ENCODE measurements at places on chromosomes 7 and 10.

DNA sequence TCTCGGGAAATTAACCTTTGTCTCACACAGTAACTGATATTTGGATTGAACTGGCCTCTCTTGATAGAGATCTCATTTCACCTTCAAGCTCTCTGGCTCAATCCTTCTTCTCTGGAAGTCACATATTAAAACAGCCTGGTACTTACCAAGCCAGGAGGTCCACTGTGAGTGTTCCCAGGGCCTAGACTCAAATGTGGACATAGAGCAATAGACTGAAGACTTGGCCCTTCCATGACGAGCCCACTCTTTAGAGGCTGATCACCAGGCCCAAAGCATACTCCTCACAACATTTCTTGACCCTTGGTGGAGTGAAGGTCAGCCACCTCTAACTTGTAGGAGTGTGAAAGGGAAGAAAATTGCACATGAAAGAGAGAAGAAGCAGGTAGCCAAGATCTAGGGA lies 38.5 kb downstream of the COL1A2 start:
- DNase-seq = no peak

DNA sequence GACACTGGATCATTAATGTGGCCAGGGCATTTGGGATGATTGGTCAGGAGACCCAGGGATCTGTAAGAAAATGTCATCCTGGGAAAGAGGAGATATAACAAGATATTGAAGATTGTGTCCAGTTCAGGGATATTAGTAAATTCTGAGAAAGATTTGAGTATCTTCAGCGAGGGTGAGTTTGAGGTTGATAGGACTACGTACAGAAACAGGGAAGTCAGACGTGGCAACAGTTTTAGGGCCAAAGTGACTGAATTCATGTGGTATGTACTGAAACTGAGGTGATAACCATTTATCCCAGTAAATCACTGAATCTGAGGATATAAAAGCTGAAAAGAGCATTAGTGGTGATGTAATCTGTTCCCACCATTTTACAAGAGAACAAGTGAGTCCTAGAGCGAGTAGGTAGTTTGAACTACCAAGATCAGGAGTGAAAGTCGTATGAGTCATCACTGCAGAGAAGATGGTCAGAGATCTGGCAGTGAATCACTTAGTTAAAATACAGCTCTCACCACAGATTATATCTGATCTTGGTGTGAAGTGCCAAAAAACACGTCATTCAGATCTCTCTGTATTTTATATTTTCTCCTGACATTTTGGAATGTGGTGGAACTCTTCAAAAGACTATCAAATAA lies 220.5 kb downstream of the CDK14 start:
- DNase-seq = no peak

DNA sequence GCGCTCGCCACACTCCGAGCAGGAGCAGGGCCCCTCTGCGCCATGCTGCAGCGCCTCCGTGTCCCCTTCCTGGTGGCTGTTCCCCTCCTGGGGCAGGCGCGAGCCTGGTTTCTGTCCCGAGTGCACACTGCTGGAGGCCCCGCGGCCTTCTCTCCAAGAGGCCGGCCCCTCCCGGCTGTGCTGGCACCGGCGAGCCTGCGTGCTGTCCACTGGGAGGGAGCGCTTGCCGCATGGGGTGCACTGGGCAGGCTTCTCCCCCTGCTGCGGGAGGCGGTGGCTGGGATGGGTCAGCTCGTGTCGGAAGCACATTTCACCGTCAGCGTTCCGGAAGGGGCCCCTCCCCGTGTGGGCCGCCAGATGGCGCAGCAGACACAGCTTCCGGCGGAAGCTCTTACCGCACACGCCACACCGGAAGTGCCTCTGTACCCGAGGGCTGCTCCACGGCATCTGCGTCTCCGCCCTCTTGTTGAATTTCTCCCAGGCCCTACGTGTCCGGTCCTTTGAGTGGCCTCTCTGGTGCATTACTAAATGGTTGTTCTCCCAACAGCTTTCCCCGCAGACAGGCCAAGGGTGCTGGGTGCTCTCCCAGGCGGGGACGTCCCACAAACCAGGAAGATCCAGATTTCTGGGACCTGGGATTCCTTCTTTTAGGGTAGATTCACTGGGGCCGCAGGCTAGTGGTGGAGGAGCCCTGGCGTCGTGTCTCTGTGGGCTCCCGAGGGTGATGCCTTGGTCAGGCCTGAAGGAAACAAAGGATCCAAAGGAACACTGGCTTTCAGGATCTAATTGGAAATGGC lies 18.7 kb downstream of the ZNF786 start:
- DNase-seq = no peak

GRCh38 chr7:48471196-48471595 lies 299.9 kb downstream of the ABCA13 start:
- DNase-seq = no peak

- DNase-seq = no peak
These were observed 26.7 kb upstream of the DNAJB6 start for GRCh38 chr7:157309988-157310668.

- no peak for DNase-seq
These were observed 1.6 kb upstream of the HILPDA start for GRCh38 chr7:128453836-128454804.

DNA sequence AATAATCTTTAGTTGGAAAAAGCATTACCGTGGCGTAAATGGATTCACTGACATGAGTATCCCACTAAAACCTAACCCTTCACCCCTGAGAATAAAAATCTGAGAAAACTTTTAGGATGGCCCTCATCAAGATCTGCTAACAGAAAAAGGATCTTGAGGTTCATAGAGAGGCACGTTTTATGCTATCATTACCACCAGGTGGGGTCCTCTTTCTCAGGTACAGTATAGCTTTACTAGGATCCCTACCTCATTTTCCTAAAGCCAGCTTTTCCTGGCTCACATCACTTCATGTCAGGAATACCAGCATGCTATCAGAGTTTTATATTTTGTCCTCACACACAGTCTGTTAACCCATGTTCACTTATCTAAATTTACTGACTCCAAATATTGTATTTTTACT lies 173.7 kb downstream of the POM121L12 start:
- no peak for DNase-seq

DNA sequence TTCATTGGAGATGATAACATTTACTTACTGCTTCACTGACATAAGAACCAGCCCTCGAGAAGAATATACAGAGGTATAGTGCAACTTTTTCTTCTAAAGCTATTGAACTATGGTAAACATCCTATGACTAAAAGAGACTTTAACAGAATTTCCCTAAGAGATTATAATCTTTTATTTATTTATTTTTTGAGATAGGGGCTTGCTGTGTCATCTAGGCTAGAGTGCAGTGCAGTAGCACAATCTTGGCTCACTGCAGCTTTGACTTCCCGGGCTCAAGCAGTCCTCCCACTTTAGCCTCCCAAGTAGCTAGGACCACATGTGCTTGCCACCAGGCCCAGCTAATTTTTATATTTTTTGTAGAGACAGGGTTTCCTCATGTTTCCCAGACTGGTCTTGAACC lies 258.5 kb upstream of the FERD3L start:
- DNase-seq = no peak

All from stimulated activated CD8-positive, alpha-beta memory T cell treated with anti-CD3 and anti-CD28 coated beads, Interleukin-4, amount 100 ng/mL, for 24 hours (primary cell).